ENCODE measurements at places on chromosomes 1 and 21. TPM values are rescaled to one million over a fixed set of nuclear protein-coding genes. Genes with fewer than 3 reads are reported as not detected.

Gene SPAG17
- total RNA-seq: 0.39 TPM

DNA sequence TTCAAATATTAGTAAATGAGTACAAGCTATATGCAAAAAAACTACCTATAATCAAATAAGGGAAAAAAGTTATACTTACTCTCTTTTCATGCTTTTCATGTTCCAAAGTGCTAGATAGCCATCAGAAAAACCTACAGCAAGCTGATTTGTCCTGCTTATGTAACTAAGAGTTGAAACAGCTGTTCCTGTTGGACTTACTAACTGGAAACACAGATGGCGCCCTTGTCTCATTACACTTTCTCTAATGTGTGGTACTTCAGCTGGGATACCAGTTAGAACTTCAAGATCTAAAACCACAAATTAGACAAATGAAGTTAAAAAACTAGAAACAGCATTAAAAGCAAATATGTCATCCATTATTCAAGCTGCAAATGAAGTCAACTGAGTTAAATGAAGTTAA, 24.3 kb downstream of the AHCTF1 start:
- DNase-seq: no peak

Gene PLA2G2D
- total RNA-seq: not detected

DNA sequence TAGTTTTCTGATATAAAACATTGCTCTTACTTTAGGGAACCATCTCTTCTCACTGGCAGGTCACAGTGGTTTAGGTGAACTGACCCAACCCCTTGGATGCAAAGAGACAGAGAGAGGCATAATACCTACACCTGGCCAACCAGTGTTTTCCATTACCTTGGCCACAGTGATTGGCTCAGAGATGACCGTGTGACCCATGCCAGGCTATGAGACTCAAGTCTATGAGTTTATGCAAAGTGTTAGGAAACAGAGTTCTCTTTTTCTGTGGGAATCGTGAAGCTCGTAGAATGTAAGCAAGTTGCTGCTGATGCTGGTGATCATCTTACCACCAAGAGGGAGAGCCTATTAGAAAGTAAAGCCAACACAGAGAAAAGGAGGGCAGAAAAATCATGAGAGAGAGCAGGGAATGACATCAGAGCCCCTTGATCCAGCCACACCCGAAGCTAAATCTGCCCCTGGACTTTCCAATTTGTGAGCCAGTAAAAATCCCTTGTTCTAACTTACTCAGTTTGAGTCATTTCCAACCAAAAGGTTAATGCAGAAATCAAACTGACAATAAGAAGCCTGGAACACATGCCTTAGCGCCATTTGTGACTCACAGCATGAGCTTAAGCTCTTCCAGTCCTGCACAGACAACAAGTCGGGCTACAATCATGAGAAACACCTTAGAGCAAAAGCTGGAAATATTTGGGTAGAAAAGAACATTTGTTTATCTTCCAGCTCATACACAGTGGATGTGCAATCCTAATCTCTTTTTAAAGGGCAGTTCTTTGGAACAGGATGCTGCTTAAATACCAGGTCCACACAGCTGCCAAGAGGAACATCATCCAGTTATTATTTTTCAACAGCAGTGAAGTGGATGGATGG, 81.3 kb upstream of the KAZN start:
- peak; percentile 68 for DNase-seq

GRCh38 chr1:24325587-24326449, 6.7 kb downstream of the GRHL3 start:
- DNase-seq: no peak

GRCh38 chr1:212982430-212983152, 32.2 kb downstream of the VASH2 start:
- DNase-seq: peak; percentile 60

GRCh38 chr1:99784809-99785255, 18.4 kb upstream of the FRRS1 start:
- DNase-seq: no peak

Gene UTS2
- not detected for total RNA-seq

Gene DIO1
- total RNA-seq: not detected

- DNase-seq: no peak
Observed at GRCh38 chr1:172342584-172343239, 77.8 kb upstream of the C1orf105 start.

- no peak for DNase-seq
Observed at GRCh38 chr1:236623371-236624166, 19.3 kb upstream of the HEATR1 start.

DNA sequence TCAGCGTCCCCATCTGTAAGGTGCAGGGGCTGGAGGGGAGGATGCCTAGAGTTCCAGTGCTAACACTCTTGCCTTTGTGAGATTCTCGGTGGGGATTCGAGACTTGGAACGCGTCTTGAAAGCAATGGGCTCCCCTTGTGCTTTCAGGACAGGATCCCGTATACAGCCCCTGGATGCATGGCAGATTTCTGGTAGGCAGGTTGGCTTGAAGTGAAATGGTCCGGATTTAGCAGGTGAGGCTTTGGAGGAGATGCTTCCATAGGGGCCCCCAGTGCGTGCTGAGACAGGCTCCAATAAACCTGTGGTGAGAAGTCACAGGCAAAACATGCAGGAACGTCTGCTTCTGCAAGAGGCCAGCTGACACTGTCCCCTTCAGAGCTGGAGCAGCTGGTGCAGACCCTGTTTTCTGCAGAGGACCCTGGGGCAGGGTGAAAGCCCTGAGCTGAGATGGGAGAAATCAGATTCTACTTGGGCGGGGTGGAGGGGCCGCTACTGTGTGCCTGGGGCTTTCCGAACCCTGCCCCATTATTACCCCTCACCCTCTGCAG, 270.4 kb downstream of the PTPRU start:
- no peak for DNase-seq

Gene CRABP2
- 0.67 TPM for total RNA-seq

Gene PDZK1
- 0.35 TPM for total RNA-seq

DNA sequence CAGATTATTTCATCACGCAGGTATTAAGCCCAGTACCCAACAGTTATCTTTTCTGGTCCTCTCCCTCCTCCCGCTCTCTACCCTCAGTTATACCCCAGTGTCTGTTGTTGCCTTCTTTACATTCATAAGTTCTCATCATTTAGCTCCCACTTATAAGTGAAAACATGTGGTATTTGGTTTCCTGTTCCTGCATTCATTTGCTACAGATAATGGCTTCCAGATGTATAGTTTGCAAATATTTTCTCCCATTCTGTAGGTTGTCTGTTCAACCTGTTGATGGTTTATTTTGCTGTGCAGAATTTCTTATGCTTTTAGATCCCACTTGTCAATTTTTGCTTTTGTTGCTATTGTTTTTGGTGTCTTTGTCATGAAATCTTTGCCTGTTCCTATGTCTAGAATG, 21.1 kb upstream of the KCNH1 start:
- DNase-seq: no peak

- DNase-seq: no peak
Observed at GRCh38 chr1:170351366-170351946, 180.5 kb upstream of the GORAB start.

Gene BCL10
- 7.5 TPM for total RNA-seq

DNA sequence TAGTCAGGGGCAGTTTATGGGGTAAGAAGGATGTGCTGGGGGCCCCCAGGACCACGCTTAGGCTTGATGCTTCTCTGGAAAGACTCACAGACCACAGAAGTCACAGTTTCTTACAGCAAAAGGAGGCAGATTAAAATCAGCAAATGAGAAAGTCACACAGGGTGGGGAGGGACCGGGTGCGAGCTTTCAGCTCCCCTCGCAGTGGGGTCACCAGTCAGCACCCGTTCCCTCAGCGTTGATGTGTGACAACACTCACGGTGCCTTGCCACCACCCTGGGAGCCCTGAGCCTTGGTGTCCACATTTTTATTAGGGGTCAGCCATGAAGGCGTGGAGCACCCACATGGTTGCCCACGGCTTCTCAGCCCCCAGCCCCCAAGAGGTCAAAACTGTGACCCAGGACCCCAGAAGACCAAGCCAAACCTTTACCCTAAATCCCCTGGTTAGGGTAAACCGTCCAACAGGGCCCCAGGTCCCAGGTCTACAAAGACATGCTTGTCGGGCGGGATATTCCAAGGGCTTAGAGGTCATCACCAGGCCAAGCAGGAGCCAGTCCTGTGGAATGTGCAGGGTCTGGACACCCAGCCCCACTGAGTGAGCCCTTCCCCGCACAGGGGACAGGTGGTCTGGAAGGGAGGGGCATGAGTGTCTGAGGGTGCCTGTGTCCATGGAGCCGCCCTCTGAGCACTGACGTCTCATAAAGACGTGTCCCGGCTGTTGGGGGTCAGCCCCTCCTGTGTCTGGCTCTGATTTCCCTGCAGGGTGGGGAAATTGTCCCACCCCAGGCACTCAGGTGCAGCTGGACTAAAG, 64.5 kb upstream of the ABCG1 start:
- no peak for DNase-seq

Gene LIN28A
- total RNA-seq: not detected

GRCh38 chr1:225851805-225852204, 30.4 kb downstream of the TMEM63A start:
- DNase-seq: no peak

Gene PERM1
- total RNA-seq: 61.8 TPM

Gene SNX7
- 17.7 TPM for total RNA-seq

- no peak for DNase-seq
Observed at GRCh38 chr1:31259746-31260145, 20.1 kb upstream of the NKAIN1 start.

GRCh38 chr1:240344918-240345317, 253.2 kb downstream of the FMN2 start:
- no peak for DNase-seq

Gene ZNF687
- total RNA-seq: 12.9 TPM

GRCh38 chr1:64513545-64513944, 43.6 kb downstream of the CACHD1 start:
- DNase-seq: no peak

GRCh38 chr21:25561668-25562641, 45.3 kb downstream of the MRPL39 start:
- peak; percentile 69 for DNase-seq

GRCh38 chr21:42075686-42076471, 4.8 kb downstream of the UMODL1 start:
- no peak for DNase-seq

- DNase-seq: no peak
Observed at GRCh38 chr1:216119600-216119999, 303.6 kb downstream of the USH2A start.

Gene SELENOF
- total RNA-seq: 80.7 TPM

DNA sequence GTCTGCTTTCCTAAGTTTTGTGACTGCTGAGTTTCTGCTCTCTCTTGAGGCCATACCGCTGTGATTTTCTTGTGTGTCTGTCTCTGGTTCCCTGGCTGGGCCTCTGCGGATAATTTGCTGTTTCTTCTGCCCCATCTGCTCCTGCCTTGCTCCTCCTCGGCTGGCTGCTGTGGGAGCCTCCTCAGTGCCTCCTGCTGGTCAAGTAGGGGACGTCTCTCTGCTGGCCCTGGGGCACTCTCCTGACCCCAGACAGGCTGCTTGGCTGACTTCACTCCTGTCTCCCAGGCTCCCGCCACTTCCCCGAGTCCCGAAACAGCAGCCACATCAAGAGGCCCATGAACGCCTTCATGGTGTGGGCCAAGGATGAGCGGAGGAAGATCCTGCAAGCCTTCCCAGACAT, 28.5 kb downstream of the ETNK2 start:
- no peak for DNase-seq

Gene FNDC5
- 68.3 TPM for total RNA-seq

- DNase-seq: no peak
Observed at GRCh38 chr1:163777205-163777604, 455.5 kb downstream of the NUF2 start.

DNA sequence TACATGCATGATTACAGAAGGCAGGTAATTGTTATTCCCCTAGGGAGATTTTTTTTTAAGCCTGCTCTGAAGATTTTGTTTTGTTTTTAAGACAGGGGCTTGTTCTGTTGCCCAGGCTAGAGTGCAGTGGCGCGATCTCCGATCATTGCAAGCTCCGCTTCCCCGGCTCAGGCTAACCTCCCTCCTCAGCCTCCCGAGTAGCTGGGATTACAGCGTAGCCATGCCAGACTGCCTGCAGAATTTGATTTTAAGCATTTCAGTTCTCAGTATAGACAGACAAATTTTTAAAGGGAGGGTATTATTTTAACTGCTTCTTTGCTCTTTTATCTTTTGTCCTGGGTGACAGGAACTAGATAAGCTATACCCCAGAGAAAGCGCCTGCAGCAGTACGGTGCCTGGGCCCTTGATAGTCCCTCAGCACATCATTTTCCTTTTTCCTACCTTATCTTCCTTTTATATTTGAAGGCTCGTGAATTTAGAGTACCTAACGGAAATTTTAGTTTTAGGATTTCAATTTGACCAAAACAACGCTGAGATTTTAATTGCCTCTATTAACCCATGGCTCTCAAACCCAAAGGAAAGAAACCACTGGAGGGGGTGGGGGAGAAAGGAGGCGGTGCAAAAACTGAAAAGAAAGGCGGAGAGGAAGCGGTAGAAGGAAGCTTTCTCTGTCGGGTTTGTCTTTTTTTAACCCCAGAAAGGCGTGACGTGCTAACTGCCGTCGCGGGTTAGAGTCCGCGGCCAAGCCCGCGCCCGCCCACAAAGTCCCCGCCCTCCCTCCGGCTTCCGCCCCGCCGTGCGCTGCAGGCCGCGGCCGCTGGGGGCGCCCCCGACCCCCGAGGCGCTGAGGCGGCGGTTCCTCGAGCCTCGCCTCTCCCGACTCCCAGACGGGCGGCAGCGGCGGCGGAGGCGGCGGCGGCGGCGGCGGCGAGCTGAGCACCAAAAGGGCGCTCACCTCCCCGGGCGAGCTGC, at the start of gene EEIG2:
Gene EEIG2, plus strand, starts transcription at position 886 of the 972 bp plus-strand sequence. CDS start 329 bp downstream, outside the sequence.
- peak; percentile 86 for DNase-seq

Gene LRRC71
- total RNA-seq: not detected

Data from right atrium auricular region (tissue), 2 donors.